ENCODE measurements at places on chromosomes 5 and 9.

GRCh38 chr9:136769710-136770191 lies 5.4 kb upstream of the LCN15 start:
- DNase-seq = no peak

DNA sequence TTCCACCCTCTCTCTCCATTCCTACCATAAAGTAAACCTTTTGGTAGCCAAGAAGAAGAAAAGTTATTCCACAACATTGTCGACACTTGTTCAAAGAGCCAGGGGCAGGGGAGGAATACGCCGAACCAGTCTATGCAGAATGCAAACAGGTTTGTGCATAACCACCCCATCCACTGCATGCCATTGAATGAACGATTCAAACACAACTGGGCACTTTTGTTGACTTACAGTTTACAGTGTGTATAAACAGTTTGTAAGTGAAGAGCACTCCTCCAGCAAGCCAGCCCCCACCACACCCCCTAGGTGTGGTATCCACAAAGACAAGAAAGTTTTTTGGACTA lies 6.8 kb upstream of the S1PR3 start:
- no peak for DNase-seq

DNA sequence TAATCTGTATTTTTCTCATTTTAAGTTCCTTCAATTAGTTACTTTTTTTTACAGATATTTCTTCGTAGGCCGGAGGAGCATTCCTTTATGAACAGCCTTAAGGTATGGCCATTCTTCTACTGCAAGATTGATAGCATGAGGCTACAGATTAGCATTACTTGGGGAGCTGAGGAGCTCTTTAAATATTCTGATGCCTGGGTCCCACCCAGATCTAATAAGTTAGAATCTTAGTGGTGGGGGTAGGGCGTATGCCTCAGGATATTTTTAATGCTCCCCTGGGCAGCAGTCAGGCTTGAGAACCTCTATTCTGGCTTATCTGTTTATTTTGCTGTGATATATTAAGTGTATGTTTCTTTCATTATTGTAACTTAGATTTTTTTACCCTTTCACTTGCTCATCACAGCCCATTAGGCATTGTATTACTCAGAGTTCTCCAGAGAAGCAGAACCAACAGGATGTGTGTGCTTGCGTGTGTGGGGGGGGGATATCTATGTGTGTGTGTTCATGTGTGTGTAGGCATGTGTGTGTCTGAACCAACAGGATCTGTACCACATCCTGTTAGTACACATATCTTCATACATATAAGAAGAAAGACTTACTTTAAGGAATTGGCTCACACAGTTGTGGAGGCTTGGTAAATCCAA lies 91.8 kb upstream of the MTAP start:
- peak; percentile 65 for DNase-seq

DNA sequence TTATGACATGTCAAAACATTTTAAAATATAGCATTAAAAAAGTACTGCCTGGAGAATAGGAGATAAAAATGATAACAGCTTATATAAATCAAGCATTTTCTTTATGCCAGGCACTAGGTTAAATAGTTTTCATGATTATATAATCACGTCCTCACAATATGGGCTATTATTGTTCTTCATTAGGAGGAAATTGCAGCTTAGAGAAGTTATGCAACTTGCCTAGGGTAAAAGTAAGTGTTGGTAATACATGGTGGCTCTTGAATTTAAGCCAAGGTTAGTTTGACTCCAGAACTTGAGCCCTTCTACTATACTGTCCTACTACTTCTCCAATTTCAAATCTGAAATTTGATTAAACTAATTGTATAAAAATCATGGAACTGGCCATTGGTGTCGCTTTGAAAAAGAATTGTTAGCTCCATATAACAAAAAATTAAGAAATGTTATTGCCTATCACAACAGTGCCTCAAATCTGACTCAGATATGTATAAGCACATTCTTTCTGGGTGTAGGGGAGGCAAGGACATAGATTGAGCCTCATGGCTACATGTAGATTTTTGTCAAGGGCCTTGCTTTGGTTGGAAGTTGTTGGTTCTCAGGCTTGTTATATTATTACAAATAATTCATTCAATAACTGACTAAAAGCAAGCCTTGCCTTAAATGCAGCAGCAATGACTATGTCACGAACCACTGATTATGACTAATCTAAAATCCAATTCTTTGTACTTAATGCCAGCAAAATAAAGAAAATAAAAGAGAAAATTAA lies 223.5 kb upstream of the DAB2 start:
- DNase-seq = no peak

- no peak for DNase-seq
These were observed 3.6 kb upstream of the TSPAN17 start for GRCh38 chr5:176643491-176644219.

- no peak for DNase-seq
These were observed 340.0 kb upstream of the PIK3R1 start for GRCh38 chr5:67875601-67876000.

GRCh38 chr9:104025945-104026344 lies 68.2 kb upstream of the SMC2 start:
- peak; percentile 3 for DNase-seq

DNA sequence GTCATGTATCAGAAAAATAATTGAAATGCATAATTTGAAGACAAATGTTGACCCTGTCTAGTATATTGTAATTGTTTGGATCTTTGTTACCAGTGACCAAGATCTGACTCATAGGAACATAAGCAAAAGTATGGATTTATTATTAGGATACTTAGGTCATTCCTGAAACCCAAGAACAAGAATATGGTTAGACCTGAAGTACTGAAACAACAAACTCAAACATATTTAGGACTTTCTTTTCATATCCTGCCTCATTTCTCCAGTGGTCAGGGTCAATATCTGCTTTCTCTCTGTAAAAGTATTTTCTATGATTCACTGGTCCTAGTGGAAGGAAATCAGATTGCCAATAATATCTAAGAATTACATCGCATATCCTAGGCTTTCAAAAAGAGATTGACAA lies 1937.1 kb upstream of the WWC1 start:
- DNase-seq = no peak

DNA sequence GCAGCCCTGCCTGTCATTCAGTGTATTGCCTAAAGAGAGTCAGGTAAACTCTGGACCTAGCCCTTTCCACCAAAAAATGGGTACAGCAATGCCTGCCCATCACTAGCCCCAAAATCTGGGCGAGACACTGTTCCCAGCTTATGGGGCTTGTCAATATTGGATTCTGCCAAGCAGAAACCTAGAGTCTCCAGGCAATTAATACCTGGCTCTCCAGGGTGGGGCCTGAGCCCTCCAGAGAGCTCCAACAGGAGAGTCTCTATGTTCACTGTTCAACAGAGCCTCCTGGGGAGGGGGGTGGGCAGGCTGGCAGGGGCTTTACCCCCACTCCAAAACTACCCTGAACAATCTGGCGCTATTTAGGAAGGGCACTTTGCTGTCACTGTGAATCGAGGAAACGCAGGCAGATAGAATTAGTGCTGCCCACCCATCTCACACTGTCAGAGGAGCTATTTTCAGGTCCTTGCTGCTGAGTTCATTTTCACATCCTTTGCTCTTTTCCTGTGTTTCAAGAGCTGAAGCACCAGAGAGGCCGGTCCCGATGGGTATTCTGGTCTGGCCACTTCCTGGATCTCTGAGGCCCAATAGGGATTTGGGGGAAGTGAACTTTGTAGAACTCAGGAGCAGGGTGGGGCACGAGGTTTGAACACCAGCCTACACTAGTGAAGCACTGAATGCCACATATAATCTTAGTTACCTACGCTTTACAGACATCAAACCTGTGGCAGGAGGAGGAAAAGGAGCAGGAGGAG lies 121.8 kb downstream of the C5orf15 start:
- no peak for DNase-seq

- DNase-seq = peak; percentile 72
These were observed 4.6 kb upstream of the TRAF2 start for GRCh38 chr9:136881691-136882108.

- no peak for DNase-seq
These were observed 5.5 kb upstream of the SMIM32 start for GRCh38 chr5:136198453-136198852.

- no peak for DNase-seq
These were observed 601 bp downstream of the FBXO38 start for GRCh38 chr5:148384380-148384737.

- DNase-seq = no peak
These were observed 271.5 kb downstream of the ARRDC3 start for GRCh38 chr5:91111473-91112238.

DNA sequence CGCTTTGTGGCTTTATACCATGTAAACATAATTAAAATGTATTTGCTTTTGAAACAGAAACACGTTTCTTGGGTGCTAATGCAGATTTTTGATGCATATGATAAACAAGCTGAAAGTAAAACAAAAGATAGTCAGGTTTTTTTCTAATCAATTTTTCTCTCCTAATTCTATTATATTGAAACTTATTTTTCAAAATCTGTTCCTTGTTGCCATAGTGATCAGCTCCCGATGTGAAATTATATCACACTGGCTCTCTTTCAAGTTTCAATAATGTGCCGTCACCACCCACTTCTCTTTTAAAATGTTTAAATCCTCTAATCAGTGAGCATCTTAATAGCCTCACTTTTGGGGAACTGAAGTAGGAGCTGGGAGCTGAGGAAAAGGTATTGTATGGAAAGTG lies 36.4 kb upstream of the DAPK1 start:
- no peak for DNase-seq

GRCh38 chr9:89494199-89494598 lies 3.7 kb downstream of the SEMA4D start:
- no peak for DNase-seq

- peak; percentile 34 for DNase-seq
These were observed 101.7 kb upstream of the TLX3 start for GRCh38 chr5:171207256-171207847.

DNA sequence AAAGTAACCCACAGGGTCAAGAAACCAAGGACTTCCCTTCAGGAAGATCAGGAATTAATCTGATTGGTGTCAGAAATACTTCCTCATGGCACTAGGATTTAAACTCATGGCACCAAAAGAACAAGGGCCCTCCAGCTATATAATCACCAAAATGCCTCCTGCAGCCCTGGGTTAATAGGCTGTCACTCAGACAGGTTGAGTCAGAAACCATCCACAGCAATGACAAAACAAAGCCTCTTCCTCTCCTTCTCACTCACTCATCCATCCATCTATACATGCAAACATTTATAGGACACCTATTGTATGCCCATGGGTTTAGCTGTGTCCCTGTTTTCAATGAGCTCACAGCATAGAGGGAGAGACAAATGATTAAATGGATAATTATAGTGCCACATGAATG lies 62.5 kb upstream of the SPOCK1 start:
- peak; percentile 87 for DNase-seq

GRCh38 chr9:135198586-135199285 lies 111.3 kb downstream of the OLFM1 start:
- DNase-seq = no peak

DNA sequence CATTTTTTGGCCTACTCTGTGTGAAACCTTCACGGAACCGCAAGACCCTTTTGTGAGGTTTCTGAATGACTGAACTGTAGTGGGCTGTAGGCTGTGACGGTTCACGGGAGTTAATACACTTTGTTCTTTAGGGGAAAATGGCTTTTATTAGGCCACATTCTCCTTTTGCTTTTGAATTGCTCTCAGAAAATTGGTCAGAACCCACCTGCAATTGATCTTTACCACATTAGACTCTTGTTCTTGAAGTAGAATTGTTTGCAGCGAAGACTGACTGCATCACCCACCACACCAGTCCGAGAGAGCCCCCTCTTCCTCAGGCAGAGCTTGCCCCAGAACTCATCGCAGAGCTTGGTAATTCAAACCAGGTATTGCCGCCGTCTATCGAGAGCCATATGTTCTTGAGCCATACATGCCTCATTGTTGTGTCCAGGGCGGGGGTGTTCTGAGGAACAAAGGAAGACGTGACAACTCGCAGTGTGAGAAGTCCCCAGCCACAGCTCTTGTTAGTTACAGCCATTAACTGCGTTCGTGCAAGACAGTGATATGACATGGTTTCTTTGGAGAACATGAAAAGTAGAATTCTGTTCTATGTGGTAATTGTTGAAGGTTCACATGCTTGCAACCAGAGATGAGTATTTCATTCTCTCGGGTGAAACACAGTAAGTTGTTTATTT lies 166.4 kb upstream of the OTULINL start:
- DNase-seq = no peak

- no peak for DNase-seq
These were observed 16.8 kb upstream of the NSD1 start for GRCh38 chr5:177116631-177117373.

DNA sequence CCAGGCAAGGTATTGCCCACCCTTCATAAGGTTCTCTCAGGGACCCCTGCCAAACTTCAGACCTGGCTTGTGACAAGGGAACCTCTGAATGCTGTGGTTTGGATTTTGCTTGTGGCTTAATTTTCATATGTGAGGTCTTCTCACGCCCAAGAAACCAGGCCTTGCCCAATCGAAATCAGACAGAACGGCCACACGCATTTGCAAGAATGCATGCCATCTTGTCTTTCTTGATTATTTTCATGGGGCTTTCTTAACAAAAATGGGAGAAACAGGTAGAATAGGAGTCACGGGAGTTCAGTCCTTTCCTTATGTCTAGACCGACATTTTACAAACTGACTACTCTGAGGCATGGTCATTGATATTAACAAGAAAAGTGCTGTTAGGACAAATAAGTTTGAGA lies 170.2 kb upstream of the PAPPA start:
- no peak for DNase-seq

DNA sequence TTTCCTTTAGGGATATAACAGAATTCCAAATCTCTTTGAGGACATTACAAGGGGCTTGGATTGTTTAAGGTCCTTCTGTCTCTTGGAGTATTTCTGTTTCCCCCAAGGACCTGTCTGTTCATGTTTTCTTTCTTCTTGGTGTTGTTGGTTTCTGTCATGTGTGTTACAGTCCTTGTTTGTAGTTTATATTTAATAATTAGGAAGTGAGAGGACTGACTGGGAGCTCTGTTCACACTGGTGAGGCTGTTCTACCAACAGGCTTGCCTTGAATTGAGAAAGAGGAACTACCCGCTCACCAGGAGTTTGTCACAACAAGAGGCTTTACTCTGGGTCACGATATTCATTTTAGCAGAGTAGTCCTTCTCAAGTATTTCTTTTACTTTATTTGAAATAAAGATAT lies 119.2 kb upstream of the SV2C start:
- DNase-seq = no peak

GRCh38 chr5:40572391-40572790 lies 107.3 kb upstream of the PTGER4 start:
- DNase-seq = no peak

- DNase-seq = no peak
These were observed 20.3 kb upstream of the OLFM1 start for GRCh38 chr9:135067096-135067710.

DNA sequence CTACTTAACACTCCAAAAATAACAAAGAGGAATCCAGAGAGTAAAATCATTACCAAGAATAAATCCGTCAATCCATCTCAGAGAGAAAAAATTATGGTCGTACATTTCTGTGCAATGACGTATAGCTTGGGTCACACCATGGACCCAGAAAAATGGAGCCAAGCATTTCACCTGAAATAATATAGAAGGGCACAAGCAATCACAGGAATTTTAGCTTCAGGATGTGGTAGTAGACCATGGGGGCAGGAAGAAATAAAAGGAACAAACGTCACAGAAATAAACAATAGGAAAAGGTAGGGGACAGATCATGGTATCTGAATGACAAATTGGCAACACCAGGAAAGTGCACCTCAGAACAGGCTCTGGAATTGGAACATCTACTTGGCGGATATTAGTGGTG lies 231.0 kb downstream of the PLK2 start:
- DNase-seq = no peak
